ENCODE measurements at places on chromosomes 7 and 10.

DNA sequence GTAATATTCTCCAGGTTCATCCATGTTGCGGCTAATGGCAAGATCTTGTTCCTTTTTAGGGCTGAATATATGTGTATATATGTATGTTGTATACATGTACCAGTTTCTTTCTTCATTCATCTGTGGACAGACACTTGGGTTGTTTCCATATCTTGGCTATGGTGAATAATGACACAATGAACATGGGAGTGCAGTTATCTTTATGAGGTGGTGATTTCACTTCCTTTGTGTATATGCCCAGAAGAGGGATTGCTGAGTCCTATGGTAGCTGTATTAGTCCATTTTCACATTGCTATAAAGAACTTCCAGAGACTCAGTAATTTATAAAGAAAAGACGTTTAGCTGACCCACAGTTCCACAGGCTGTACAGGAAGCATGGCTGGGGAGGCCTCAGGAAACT lies 17.1 kb upstream of the TSPAN15 start:
- no peak for DNase-seq

- DNase-seq: no peak
Observed at GRCh38 chr7:28258240-28258639, 77.6 kb upstream of the JAZF1 start.

DNA sequence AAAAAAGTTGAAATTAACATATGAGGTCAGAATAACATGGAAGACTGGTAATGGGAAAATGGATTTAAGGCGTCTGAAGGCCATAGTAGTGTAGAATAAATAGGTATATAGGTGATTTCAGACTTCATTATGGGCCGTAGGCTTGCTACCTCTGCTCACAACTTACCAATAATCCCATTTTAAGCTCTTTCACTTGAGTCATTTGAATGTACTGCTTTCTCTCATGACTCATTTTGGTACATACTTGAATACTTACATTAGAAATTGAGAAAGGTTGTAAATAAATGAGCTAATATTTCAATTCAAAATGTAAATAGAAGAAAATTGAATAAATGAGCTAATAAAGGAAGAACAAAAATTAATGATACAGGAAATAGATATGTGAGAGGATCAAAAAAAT lies 42.2 kb upstream of the NEUROD6 start:
- DNase-seq: no peak

DNA sequence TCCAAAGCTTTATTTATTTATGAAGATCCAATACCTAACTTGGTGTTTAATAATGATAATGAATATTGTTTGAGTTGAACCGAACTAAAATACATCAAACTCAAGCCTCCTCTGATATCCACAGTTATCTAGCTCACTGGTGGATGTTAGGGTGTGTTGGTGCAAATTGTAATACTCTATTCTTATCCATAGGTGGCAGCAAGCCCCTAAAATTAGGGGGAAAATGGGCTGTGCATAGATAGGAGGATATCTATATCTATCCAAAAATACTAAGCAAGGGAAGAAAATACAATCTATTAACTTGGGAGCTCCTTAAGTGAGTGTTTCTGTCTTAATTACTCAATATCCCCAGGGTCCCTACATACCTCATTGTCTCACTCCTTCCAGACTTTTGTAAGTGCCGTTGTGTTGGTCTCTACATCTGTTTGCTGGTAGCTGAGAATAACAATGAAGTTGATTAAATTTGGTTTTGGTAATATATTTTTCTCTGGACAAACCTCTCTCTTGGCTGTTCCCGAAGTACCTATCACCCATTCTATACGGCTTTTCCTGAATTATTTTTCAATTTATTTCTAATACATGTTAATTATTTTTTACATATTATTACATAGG lies 55.0 kb upstream of the VWDE start:
- no peak for DNase-seq

DNA sequence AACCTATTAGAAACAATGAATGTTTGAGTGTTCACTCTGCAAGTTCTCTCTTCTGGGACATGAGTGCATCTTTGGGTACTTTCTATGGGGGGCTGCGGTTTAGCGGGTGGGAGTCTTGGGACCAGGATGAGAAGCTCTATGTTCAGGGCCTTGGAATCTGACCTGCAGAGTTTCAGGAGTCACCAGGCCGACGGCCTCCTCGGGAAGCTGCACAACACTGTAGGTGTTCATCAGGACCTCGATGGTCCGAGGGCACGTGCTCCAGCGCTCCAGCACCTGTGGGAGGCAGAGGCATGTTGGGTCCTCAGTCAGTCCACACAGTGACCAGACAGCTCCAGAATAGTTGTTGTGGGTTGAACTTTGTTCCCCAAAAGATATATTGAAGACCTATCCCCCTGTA lies 8.9 kb upstream of the GBX1 start:
- no peak for DNase-seq

DNA sequence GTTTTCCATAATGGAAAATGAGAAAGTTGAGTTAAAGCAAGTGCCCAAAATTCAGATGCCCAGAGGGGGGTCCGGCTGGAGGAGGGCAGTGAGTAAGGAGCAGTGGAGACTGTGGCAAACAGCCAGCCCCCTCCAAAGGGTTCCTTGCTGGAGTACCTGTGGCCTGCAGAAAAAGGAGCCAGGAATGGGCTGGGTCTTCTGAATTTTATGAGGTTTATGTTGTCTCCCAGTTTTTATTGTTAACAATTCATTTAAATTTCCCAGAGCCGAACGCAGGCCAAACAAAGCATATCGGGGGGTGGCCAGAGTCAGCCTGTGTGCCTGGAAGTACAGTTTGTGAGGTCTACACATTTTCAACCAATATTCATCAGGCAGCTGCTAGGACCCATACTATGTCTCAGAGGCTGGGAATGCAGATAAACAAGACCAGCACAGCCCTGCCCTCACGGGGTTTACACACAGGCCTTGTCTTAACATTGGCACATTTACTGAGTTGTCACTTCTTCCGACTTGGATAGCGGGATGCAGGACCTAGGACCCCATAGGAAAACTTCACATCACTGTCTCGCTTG lies 12.9 kb upstream of the CSGALNACT2 start:
- peak; percentile 12 for DNase-seq

DNA sequence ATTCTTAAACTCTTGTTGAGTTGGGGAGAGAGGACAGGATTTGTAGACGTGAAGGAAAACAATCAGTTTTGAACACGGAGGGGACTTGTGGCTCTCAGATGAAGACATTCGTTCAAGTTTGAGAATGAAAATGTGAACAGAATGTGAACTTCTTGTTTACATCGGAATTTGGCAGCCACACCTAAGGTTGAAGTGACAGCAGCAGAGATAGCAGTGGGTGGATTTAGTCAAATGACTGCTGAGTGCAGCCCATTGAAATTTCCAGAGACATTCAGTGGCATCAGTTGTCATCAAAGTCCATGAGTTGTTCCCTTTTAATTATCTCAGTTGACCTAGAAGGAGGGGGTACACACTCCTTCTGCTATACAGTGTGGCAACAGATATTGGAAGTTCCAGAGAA lies 280.0 kb downstream of the SEMA3D start:
- no peak for DNase-seq

DNA sequence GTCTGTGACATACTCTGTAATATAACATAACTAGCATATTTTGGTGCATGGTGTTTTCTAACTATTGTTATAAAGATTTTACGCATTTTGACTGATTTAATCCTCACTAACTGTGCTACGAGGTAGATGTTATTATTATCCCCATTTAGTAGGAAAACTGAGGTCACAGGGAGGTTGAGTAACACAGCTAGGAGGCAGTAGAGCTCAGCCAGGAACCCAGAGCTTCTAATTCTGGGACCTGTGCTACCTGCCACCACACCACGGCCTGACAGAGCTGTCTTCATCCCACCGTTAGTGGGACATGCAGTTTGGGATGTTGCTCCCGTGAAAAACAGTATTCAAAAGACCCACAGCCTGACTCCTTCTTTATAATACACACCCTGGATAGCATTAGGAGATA lies 962.5 kb downstream of the CNTNAP2 start:
- DNase-seq: no peak

GRCh38 chr7:29035044-29035740 lies 77.1 kb upstream of the TRIL start:
- DNase-seq: no peak

GRCh38 chr10:120606051-120606764 lies 149.2 kb downstream of the PLPP4 start:
- no peak for DNase-seq

GRCh38 chr7:31785101-31785500 lies 98.1 kb downstream of the PPP1R17 start:
- DNase-seq: no peak

DNA sequence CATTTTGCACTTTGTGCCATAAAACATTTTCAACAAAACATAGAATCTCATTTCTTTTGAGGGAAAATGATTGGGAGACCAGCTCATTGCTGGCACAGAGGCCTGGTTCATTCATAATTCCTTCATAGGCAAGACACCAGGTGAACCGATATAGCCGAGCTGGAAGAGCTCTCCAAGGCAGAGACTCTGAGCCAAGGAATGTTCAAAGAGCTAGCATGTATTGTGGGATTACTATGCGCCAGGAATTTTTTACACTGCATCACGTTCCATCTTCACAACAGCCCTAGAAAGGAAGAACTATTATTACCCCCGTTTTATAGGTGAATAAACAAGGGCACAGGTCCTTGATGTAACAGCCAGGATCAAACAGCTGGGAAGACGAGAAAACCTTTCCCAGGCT lies 2.1 kb upstream of the IL6 start:
- DNase-seq: no peak

- DNase-seq: no peak
Observed at GRCh38 chr7:91285696-91286355, 21.6 kb downstream of the FZD1 start.

- no peak for DNase-seq
Observed at GRCh38 chr10:72228318-72228751, 12.3 kb upstream of the ASCC1 start.

DNA sequence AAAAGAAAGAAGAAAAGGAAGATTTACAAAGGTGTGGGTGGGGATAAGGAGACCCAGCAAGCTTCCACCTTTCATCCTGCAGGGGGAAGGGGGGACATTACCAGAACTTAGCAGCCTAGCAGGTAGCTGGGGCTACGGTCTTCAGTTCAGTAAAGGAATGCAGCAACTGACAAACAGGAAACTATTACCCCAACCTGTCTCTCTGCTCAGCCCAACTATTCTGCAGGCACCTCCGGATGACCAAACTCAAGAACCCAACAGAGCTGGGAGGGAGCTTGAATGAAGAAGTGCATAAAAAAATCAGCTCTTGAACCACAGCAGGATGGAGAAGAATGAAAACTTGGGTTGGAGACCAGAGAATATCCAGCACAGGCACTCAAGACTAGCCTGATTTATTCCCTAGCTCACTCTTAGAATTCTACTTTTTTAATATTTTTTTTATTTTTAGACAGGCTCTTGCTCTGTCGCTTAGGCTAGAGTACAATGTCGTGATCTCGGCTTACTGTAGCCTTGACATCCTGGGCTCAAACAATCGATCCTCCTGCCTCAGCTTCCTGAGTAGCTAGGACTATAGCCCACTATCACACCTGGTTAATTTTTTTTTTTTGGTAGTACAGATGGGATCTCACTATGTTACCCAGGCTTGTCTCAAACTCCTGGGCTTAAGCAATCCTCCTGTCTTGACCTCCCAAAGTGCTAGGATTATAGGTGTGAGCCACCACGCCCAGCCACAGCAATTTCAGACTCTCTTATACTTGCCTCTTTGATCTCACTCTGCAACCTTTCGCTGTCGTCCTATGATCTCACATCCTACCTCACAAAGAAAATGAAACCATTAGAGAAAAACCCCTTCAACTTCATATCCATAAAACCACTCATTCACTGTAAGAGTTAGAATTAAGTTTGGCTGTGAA lies 18.5 kb upstream of the C10orf67 start:
- DNase-seq: no peak

- no peak for DNase-seq
Observed at GRCh38 chr7:55120501-55121198, 101.8 kb downstream of the EGFR start.

DNA sequence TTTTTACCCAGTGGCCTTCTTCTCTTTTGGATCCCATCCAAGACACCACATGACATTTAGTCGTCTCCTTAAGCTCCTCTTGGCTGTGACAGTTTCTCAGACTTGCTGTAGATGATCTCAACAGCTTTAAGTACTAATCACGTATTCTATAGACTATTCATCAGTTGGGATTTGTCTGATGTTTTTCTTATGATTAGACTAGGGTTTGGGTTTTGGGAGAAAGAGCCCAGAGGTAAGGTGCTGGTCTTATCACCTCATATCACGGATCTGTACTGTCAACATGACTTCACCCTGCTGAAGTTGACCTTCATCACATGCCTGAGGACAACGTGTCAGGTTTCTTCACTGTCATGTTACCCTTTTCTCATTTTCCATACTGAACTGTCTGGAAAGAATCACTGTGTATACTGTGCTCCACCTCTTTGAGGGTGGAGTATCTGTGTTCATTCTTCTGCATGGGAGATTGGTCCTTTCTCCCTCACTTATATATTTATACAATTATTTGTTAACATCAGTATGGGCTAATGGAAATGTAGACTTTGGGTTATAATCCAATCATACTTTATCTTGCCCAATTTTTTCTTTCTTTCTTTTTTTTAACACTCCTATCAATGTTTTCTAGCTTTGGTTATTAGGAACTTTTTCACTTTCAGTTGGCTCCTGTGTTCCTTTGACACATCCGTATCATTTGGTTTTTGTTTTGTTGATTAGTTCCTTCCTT lies 6.4 kb upstream of the HKDC1 start:
- no peak for DNase-seq

DNA sequence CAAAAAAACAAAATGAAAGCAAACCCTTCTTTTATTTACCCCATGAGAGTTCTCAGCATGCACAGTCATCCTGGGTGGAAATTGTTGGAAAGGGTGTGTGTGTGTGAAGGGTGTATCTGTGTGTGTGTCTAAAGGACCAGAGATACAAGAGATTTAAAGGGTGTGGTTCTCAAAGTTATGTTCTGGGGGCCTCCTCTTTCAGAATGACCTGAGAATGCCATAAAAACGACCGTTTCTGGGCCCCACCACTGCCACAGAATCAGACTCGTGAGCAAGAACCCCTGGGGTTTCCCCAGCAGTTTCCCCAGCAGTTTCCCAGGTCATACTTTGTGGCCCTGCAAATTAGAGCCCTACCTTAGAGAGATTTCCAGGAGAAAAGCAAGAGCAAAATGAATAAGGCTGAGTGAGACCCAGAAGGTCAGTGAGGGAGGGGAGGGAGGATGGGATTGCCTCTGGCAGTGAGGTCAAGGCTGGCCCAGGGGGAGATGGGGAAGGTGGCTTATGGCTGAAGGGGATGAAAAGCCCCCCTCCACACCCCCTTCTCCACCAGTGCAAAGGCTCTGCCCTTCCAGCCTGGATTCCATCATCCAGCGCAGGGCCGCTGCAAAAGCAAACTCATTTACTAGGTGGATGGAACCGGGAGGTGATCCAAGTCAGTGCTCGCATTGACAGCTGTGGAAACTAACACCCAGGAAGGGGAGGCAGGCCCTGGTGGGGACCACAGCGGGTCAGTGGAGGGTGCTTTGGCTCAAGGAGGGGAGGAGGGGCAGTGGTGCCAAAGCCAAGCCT lies 10.2 kb downstream of the PYROXD2 start:
- DNase-seq: no peak

- DNase-seq: no peak
Observed at GRCh38 chr10:12663863-12664262, 314.5 kb downstream of the CAMK1D start.

All from femur (tissue), 1 donor.